DMS 273 treated with DMSO at 0.1 percent for 48 hours (cell line): ENCODE measurements at places on chromosomes 3 and 15.

GRCh38 chr15:39213385-39213840 lies 367.5 kb upstream of the THBS1 start:
- DNase-seq: no peak

- DNase-seq: no peak
These were observed 330.2 kb downstream of the RORA start for GRCh38 chr15:60898896-60899295.

DNA sequence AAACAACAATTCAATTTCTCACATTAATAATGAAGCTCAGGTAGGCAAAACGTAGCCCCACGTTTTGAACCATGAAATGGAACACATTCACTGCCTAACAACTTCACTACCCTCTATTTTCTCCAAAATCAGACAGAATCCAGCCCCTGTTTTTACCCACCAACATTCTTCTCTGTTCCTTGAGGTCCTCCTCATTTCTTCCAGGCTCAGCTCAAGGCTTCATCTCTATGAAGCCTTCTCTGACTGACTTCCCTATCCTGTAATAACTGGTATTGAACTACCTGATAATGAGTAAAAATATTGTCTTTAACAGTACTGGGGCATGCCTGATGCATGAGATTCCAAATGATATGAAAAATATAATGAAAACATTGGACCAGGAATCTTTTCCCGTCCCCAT lies 2.2 kb downstream of the TFRC start:
- DNase-seq: no peak

- no peak for DNase-seq
These were observed 275.8 kb upstream of the RBMS3 start for GRCh38 chr3:29004885-29005599.

DNA sequence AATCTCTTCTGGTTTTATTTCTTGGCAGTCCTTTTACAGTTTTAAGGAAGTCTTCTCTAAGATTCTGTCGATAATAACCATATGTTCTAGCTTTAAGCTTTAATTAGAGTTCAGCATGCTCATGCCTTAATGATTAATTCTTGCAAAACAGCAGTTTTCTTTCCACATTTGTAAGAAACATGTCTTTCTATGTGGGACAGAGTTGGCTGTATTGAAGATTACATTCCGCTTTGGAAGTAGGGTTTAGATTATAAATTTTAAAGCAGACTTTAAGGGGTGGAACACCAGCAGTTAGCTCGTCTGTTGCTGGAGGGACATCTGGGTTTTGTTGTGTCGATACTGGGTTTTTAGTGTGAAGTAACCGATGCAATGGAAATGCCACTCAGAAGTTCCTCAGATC lies 35.3 kb downstream of the SQOR start:
- no peak for DNase-seq

- no peak for DNase-seq
These were observed 66.6 kb upstream of the TGFBR2 start for GRCh38 chr3:30539772-30540171.
